NCI-H2107 (cell line): ENCODE measurements at places on chromosomes 1 and 21.
A peak's percentile ranks its signal among the peaks of the same experiment; 100 is the strongest.

DNA sequence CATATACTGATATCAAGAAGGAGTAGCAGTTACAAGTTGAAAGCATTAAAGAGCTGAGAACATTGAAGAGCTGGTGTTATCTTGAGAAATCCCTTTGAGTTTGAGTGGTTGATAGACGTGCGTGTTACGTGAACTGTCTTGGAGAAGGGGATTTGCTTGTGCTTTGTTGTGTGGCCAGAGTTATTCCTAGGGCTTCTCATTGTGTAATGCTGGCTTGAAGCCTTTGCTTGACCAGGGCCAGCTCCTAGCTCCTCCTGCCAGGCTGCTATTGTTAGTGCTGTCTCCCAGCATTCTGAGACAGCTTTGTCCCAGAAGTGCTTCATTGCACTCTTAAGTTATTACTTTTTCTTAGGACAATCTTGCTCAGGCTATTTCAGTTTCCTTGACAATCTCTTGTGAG lies 116.2 kb upstream of the KCNK2 start:
- DNase-seq, result no peak

DNA sequence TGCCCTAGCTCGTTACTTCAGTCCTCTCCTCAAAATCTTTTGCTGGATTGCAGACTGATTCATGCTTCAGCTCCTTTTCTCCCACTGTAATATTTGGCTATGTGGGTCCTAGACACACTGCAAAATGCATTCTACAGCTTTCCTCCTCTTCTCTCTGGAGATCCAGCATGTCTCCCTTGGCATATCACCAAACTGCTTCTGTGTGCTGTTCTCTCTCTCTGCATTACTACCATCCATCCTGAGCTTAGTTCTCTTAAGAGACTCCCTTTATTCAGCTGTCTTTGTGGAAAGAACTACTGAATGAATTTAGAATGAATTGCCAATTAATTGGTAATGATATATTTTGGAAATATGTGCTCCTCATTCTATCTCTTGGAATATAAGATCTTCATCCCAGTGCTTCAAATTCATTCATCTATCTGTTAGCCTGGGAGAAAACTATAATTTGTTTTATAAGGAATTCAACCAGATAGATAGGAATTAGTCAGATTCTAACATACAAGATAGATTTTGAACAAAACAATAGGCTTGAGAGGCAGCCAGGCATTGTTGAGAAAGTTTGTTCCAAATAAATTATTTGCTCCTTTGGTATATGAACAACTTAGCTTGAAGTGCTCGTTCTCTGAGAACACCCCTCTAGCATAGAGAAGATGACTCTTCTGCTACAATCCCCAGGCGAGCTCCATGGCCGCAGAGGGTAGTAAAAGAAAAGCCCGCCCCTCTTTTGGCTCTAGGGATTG lies 71.9 kb downstream of the NTMT2 start:
- no peak for DNase-seq

DNA sequence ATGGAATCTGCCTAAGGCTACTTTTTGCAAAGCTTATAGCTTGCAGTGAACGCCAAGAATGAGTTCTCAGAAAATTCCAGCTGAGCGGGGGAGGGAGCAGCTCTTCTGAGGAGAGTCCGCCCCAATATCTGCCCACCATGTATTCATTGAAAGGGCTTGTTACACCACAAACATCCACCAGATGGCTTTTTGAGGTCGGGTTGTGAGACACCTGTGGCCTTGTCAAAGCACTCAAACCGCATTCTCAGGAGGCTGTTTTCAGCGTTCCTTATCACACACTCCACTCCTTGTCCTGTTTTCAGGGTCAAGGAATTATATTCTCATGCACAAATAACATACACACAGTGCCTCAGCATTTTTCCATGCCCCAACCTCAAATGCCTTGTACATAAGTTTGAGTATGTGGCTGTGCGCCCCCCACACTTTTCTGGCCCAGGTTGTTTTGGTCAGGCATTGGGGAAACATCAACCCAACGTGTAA lies 3.9 kb upstream of the C4BPB start:
- peak; percentile 64 for DNase-seq

GRCh38 chr1:119968068-119968492 lies 71.8 kb upstream of the ADAM30 start:
- DNase-seq, result peak; percentile 62

DNA sequence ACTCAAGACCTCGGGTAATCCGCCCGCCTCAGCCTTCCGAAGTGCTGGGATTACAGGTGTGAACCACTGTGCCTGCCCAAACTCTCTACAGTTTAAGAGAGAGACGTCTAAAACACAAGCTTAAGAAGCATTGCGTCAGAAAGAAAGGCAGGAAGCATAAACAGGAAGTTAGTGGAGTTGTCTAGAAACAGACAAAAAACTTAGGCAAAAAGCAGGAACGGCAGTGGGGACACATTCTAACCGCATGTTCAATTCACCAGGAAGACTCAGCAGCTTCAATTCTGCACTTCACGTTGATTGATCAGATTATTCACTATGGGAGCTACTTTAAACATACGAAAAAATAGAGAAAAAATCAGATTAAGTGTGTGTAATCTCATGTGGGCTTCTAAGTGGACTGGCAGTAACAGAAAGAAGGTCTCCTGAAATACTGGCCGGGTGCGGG lies 7.4 kb downstream of the CFAP74 start:
- no peak for DNase-seq

GRCh38 chr1:94648225-94649007 lies 106.9 kb upstream of the F3 start:
- no peak for DNase-seq

- DNase-seq, result no peak
Measured at GRCh38 chr1:64038119-64038518, 165.3 kb upstream of the UBE2U start.

DNA sequence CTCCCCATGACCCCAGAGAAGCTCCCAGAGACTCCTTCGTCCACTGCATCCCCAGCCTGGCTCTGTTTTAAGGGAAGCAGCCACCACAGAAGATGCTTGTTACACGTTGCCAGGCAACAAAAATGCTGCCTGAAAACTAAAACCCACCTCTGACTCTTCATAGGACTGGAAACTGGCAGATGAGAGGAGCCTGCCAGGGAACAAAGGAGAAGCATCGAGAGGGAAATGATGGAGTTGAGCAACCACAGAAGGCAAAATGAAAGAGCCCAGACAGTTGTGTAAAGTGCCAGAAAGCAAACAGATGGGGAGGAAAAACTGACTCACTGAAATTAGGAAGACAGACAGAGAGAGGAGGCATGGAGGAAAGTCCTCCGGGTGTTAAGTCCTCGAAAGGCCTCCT lies 118.4 kb downstream of the KCNN3 start:
- DNase-seq, result peak; percentile 95

GRCh38 chr1:161962091-161962887 lies 61.4 kb downstream of the OLFML2B start:
- no peak for DNase-seq

- no peak for DNase-seq
Measured at GRCh38 chr1:85607921-85608265, 27.3 kb downstream of the CCN1 start.
